ENCODE measurements at places on chromosomes 5 and 9.

GRCh38 chr5:138850865-138851435 lies 24.2 kb downstream of the LRRTM2 start:
- no peak for DNase-seq

DNA sequence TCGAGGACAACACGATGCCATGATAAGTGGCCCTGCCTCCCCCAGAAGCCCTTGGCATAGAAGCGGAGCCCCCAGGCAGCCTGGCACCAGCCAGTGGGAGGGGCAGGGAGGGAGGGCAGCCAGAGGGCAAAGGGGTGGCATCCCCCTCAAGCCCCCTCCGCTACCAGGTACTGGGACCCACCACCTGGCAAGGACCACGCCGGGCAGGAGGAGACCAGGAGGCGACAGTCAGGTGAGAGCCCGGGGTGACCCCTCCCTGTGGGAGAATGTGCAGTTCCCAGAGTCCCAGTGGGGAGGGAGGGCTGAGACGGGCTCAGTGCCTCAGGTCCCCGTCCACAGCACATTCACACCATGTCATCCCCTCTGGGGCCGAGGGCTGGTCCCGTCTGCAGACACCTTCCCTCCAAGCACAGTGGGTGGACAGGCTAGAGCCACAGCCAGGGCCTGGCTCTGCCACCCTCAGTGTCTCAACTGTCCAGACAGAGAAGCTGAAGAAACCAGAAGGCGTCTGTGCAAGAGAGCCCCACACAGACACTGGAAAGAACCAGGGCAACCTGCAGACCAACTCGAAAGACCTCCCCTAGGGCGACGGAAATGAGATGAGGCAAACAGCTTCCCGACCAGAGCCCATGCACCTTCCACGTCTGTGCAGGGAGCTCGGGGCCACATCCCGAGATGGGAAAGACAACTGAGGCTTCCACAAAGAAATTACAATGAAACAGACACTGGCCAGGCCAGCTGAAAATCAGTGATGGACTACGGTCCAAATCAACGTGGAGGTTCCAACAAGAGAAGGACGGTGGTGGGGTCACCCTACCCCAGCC lies 11.1 kb downstream of the BRD3 start:
- no peak for DNase-seq

GRCh38 chr9:107810461-107810961 lies 320.9 kb upstream of the KLF4 start:
- DNase-seq, result no peak

- DNase-seq, result no peak
These were observed 62.0 kb downstream of the SUSD1 start for GRCh38 chr9:112112941-112113681.

DNA sequence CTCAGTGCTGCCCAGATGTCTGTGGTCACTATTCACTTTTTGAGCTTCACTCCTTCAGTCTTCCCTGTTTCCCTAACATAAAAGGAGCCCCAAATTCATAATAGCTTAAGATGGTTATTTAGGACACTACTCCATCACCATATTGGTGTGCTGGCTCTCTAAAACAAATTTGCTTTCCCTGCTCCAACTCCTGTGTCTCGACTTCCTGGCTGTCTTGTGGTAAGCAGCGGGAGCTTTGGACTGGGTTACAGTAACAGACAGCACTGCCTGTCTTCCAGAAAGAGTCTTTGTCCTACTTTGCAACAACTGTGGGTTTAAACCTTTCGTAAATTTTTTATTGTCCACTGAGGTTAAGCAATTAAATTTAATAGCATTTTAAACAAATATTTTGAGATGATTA lies 389.4 kb downstream of the CDH9 start:
- DNase-seq, result peak; percentile 17

- no peak for DNase-seq
These were observed 14.2 kb downstream of the AP3S1 start for GRCh38 chr5:115855959-115856358.

- no peak for DNase-seq
These were observed 22.8 kb upstream of the AHRR start for GRCh38 chr5:298737-299125.

GRCh38 chr5:126877602-126878001 lies 100.7 kb downstream of the LMNB1 start:
- no peak for DNase-seq

DNA sequence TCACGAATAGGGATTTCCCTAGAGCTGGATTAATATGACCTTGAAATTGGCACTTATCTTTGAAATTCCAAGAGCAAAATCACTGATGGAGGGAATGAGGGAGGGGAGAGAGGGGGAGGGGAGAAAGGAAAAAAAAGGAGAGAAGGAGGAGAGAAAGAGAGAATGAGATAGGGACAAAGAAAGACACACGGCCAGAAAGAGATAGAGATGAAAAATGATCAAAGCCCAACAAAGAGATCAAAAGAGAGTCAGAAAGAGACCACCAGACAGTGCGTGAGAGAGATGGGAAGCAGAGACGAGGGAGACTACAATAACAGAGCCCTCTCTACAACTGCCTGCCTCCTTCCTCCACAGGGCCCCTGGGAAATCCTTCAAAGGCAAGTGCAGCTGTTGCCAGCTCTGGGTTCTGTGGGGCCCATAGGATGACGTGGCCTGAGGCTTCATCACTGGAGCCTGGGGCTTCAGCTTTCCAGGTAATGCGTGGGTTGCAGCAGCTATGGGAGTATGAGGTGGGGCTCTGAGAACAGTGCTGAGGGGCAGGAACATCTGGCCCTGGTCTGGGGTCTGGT lies 58.3 kb upstream of the SHB start:
- DNase-seq, result peak; percentile 5

DNA sequence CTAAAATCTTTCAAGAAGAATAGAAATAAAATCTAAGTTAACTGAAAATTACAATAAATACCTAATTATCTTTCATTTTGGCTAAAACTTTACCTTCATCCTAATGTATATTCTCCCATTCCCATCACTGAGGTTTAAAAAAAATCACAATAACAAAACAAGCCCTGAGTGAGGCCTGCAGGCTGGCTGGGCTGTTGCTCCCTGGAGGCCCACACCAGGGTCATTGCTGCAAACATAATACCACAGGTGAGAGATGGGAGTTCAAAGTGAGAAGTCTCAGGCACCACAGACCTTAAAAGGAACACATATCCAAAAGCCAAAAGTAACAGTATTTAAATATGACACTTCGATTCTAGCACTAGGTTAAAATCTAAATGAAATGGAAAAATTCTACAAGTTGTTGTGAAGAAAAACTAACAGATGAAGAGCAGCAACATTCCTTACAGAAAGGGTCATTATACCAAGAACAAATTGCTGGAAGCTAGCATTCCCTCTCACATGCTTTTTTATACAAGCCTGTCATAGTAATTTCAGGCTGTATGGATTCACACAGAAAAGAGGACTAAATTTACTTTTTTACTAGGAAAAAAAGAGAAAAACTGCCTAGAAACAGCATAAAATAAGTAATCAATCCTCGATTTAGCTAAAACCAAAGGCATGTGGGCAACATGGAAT lies 57.8 kb downstream of the AUH start:
- no peak for DNase-seq

- DNase-seq, result no peak
These were observed 59.6 kb downstream of the GALNT12 start for GRCh38 chr9:98867103-98867428.

DNA sequence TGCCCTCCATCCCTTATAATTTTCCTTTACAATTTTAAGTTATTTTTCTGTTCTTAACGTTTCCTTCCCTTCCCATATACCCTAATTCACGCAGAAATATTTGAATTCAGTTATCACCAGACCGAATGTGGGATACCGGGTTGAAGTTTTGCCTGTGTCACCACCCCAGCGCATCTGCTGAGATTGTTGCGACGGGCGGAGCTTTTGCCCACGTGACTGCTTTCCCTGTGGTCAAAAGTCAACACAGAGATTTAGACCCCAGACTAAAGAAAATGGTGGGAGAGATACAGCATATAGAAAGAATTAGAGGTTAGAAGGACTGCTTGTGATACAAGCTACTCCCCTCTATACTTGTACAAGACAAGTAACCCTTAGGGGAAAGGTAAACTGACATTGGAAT lies 326.4 kb upstream of the CTNND2 start:
- no peak for DNase-seq

- DNase-seq, result peak; percentile 13
These were observed 481.1 kb upstream of the ZNF608 start for GRCh38 chr5:125227333-125228095.

DNA sequence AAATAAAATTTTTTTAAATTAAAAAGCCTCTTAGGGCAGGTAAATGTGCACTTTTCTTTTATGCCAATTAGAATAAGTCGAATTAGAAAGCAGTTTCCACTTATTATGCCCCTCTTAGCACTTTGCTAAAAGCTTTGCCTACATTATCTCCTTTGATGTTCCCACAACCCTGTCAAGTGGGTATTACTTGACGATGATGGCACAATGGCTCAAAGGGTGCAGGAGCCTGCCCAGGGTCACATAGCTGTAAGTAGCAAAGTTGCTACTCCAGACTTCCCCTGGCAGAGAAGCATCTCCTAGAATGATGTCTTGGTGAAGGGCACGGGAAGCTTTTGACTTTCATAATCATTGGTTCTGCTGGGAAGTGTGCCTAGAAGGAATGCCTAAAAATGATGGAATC lies 18.4 kb upstream of the IQGAP2 start:
- DNase-seq, result no peak

DNA sequence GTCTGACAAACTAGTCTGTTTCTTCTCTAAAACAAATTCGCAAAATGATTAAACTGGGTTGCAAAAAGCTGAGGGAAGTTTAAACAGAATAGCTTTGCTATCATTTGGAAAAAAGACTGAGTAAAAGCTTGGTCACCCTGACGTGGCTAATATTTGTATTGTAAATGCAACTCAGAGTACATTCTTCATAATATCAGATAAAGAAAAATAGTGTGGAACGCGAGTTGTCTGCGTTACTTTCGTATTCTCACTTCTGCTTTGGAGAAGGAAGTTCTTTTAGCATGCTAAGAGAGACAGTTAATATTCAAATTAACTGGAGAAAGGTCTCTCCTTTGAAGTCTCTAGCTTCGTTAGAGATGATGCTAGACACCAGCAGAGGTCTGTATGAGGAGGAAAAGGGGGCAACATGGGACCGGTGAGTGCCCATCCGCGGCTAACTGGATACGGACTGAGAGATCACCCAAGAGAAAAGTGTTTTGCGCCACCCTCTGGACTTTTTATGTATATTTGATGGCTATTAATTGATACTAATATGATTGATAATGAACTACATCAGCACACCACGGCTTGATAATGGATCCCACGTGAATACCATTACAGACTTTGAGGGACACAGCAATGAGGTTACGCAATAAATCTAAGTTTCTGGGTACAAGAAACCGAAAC lies 2.9 kb upstream of the CNTRL start:
- DNase-seq, result peak; percentile 31

DNA sequence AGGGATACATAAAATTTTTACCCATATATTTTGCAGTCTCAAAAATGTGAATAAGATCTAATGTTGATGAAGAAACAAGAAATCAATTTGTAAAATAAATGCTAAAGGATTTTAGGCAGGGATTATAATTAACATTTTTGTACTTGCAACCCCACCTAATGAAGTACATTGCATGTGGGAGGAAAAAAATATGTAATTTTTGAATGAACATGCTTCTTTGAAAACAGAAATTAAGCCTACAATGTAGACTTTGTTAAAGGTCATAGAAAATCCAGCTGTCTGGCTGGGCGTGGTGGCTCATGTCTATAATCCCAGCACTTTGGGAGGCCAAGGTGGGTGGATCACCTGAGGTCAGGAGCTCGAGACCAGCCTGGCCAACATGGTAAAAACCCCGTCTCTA lies 15.6 kb downstream of the SLC27A6 start:
- no peak for DNase-seq

GRCh38 chr9:95756986-95757385 lies 118.5 kb upstream of the ERCC6L2 start:
- DNase-seq, result peak; percentile 58

DNA sequence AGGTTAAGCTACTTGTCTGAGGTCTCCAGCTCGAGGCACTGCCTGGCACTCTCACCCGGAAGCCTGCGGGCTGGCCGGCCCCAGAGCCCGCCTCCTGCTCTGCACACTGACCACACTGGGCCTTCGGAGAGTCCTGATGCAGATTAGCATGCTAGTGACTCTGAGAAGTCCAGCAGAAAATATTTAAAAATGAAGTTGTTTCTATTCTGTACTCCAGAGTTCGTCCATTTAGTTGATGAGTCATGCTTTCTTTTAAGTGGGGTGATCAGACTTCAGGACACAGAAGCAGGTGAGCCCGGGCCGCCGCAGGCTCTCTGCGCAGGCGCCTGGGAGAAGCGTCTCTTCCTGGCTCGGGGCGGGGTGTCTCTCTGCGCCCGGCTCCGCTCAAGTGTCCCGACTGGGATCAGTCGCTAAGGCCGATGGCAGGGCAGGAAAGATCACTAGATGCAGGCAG lies 32.5 kb downstream of the FAM240B start:
- peak; percentile 39 for DNase-seq

GRCh38 chr5:135826221-135826525 lies 8.3 kb upstream of the SLC25A48 start:
- no peak for DNase-seq

- peak; percentile 45 for DNase-seq
These were observed 63.6 kb downstream of the RNF180 start for GRCh38 chr5:64229163-64229774.

DNA sequence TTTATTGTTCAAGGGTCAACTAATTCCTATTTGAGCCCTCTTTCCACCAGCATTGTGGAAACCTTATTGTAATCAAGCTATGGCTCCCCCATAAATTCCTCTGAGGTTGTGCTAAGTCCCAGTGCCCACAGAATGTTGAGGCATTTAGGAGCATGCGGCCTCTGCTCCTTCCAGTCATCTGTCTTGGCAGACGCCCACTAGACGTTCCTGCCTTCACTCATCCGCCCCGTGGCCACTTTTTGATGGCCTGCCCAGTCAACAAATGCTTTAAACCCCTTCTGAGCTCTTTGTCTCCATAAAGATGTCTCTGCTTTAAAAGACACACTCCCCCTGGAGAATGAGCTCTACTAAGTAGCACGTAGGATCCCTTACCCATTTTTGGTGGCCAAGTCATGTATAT lies 104.7 kb downstream of the GAS1 start:
- DNase-seq, result no peak

DNA sequence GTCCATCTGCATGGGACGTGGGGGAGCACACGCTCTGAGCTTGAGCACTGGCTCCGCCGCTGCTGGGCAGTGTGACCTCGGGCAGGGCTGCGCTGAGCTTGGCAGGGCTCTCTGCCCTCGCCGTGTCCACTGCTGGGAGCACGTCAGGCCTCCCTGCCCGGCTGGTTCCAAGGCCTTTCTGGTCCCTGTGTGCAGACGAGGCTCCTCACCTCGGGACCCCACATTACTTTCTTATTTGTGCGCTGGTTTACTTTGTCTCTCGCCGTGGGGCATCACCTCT lies 43.9 kb downstream of the RXRA start:
- no peak for DNase-seq

- DNase-seq, result no peak
These were observed 17.0 kb upstream of the WHRN start for GRCh38 chr9:114522286-114522685.

DNA sequence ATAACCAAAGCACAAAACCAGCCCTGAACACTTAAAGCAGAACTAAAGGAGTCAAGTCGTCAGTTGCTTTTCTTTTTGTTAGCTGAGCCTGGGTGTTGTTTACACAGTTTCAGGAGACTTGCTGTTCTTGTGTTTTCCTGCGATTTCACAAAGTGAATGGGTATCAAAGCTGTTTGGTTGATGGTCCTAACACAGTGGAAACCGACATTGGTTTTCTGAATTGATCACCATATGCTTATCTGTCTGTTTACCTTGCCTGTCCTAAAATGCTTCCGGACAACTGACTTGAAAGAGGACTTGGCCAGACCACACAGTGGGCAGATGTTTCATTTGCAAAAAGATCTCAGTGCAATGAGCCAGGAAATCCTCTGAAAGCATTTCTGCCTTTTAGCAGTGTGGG lies 676.4 kb downstream of the PRELID2 start:
- DNase-seq, result no peak
